ENCODE measurements at places on chromosomes 6 and 20.
A peak's percentile ranks its signal among the peaks of the same experiment; 100 is the strongest.

- DNase-seq, result no peak
Observed at GRCh38 chr6:132165677-132166076, 214.5 kb upstream of the CCN2 start.

GRCh38 chr6:106452628-106453027, 92.1 kb downstream of the CRYBG1 start:
- peak; percentile 28 for DNase-seq

DNA sequence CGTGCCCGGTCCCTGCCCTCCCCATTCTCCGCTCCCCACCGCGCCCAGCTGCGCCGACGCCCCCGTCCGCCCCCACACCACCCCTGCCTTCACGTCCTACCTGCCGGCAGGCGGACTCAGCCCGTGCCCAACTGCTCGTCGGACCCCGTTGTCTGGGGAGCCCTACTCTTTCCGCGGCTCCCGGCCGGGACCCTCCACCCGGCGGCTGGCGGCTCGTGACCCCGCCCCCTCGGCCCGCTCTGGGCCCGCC, at the start of gene SERAC1:
Gene SERAC1 (minus strand): TSS at position 223 of the 250 bp plus-strand sequence. CDS start 9,899 bp downstream, outside the sequence.
- DNase-seq, result no peak

GRCh38 chr6:80472271-80472670, 365.8 kb downstream of the BCKDHB start:
- peak; percentile 28 for DNase-seq

GRCh38 chr6:167573461-167574215, 248.8 kb downstream of the TTLL2 start:
- DNase-seq, result no peak

DNA sequence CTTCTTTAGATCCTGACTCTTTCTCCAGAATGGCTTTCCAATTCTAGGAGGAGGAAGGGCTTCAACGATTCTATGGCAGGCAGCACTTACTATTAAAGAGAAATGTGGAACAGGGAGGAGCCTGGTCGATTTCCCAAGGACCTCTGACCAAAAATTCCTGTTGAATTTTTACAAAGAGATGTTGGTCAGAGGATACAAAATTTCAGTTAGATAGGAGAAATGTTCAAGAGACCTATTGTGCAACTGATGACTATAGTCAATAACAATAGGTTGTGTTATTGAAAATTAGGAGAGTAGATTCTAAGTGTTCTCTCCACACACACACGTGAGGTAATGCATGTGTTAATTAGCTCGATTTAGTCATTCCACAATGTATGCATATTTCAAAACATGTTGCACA, 130.1 kb upstream of the TNFAIP3 start:
- no peak for DNase-seq

DNA sequence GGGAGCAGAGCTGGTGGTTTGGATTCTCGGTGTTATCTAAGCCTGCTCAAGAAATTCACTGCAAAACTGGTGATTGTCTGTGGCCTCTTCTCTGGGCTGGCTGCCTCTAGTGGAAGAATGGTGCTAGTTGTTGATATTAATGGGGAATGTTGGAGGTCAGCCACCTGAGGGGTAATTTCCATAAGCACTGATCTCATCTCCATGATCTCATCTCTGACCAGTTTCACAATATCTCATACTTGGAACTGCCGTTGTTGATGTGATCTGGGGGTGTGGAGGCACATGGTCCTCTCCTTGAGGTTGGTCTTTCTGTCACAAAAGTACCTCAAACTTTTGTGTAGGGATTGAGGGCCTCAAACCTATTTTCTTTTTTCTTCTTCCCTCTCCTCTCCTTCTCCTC, 102.6 kb downstream of the CD109 start:
- peak; percentile 91 for DNase-seq

- DNase-seq, result no peak
Observed at GRCh38 chr6:16857969-16858592, 96.8 kb upstream of the ATXN1 start.

DNA sequence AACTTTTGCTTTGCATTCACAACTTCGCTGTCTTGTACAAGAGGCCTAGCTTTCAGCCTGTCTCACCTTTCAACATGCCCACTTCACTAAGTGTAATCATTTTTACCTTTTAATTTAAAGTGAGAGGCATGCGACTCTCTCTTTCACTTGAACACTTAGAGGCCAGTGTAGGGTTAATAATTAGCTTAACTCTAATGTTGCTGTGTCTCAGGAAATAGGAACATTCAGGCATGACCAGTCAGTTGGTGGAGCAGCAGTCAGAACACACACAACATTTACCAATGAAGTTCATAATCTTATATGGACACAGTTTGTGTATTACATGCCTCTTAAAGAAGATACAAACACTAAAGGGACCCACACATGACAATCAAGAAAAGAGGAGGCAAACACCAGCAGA, 47.6 kb downstream of the HTR1B start:
- DNase-seq, result no peak

GRCh38 chr6:87705070-87705691, 3.1 kb upstream of the AKIRIN2 start:
- DNase-seq, result no peak

DNA sequence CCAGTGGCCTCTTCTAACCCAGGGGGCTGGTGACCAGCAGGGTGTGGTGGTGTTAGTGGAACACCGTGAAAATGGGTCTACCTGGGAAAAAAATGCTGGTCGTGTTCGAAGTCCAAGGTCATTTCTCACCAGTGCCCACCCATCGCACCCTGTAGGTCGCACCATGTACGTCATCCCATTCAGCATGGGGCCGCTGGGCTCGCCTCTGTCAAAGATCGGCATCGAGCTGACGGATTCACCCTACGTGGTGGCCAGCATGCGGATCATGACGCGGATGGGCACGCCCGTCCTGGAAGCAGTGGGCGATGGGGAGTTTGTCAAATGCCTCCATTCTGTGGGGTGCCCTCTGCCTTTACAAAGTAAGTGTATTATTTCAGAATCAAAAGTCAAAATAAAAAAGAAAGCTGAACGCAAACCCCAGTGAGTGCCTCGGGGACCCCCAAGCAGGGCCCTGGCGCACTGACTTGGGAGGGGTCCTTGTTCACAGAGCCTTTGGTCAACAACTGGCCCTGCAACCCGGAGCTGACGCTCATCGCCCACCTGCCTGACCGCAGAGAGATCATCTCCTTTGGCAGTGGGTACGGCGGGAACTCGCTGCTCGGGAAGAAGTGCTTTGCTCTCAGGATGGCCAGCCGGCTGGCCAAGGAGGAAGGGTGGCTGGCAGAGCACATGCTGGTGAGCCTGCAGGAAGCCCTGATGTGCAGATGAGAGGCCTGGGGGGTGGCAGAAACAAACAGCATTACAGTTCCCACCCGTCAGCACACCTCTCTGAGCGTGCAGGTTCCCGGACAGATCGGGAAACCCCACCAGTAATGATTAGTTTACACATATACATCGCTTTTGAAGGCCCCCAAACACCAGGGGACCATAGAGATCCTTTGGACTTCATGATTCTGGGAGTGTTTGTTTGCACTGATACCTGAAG, 1.9 kb downstream of the PCK1 start:
- no peak for DNase-seq

DNA sequence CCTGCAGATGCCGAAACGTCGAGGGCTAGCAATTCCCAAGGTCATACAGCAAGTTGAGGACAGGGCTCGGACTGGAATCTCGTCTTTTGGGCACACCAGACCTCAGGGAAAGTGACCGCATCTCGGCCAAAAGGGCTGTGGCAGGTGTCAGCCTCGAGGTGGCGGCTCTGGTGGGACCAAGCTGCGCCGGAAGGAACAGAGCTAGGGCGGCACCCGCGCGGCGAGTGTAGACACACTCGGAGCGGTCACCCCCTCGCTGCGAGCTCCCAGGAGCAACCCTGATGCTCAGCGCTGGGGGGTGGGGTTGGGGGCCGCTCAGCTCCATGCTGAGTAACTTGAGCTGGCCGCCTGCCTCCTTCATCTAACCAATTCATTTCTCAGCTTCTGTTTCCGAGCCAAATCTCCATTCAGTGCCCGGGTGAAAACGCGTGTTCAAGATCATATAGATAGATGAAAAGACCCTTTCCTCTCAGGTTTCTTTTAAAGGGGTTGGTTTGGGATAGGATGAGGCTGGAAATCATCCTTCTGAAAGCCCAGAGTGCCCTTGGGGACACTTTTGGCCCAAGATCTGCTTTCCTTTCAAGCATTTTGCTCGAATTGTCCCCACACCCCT, 2.2 kb upstream of the TUBB2B start:
- DNase-seq, result peak; percentile 37

DNA sequence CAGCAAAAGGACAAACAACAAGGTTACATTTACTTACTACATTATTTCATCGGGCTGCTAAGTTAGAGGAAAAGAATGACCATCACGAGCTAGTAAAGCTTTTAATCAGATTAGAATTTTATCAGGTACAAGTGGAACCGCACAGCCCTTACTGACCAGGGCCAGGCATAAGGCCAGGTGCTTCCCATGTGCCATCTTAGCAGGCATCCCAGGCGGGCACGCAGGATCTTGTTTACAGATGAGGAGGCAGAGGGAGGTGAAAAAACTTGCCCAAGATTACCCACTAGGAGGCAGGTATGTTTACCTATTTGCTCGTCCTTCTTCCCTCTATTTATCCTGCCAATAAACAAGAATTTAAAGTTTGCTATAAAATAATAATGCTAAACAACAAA, 10.7 kb downstream of the EZR start:
- DNase-seq, result no peak

DNA sequence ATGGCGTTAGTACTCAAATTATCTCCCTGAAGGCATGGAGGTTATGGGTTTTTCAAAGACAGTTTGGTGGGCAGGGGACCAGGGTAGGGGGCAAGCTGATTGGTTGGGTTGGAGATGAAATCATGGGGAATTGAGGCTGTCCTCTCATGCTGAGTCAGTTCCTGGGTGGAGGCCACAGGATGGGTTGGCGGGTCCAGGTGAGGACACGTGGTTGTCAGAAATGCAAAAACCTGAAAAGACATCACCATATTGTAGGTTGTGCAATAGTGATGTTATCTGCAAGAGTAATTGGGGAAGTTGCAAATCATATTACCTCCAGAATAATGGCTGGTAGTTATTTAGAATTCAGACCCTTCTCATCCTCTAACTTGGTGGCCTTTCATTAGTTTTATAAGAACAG, 30.1 kb downstream of the GPX6 start:
- no peak for DNase-seq

DNA sequence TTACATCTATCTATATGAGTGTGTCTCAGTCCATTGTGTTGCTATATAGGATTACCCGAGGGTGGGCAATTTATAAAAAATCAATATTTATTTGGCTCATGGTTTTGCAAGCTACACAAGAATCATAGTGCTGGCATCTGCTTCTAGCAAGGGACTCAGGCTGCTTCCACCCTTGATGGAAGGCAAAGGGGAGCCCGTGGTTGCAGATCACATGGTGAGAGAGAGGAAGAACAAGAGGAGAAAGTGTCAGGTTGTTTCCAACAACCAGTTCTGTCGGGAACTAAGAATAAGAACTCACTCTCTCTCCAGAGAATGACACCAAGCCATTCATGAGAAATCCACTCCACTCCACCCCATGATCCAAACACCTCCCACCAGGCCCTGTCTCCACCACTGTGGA, 48.2 kb upstream of the TENT5A start:
- no peak for DNase-seq

DNA sequence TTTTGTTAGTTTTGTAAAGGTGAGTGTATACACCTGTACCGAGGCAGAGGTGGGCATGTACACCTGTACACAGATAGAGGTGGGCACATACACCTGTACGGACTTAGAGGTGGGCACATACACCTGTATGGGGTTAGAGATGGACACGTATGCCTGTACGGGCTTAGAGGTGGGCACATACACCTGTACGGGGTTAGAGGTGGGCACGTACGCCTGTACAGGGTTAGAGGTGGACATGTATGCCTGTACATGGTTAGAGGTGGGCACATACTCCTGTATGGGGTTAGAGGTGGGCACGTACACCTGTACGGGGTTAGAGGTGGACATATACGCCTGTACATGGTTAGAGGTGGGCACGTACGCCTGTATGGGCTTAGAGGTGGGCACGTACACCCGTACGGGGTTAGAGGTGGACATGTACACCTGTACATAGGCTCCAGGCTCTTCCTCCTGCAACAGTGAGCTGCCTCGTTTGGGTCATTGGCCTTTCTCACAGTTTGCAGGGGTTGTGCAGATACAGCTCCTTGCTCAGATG, 63.7 kb downstream of the PHACTR3 start:
- DNase-seq, result no peak

DNA sequence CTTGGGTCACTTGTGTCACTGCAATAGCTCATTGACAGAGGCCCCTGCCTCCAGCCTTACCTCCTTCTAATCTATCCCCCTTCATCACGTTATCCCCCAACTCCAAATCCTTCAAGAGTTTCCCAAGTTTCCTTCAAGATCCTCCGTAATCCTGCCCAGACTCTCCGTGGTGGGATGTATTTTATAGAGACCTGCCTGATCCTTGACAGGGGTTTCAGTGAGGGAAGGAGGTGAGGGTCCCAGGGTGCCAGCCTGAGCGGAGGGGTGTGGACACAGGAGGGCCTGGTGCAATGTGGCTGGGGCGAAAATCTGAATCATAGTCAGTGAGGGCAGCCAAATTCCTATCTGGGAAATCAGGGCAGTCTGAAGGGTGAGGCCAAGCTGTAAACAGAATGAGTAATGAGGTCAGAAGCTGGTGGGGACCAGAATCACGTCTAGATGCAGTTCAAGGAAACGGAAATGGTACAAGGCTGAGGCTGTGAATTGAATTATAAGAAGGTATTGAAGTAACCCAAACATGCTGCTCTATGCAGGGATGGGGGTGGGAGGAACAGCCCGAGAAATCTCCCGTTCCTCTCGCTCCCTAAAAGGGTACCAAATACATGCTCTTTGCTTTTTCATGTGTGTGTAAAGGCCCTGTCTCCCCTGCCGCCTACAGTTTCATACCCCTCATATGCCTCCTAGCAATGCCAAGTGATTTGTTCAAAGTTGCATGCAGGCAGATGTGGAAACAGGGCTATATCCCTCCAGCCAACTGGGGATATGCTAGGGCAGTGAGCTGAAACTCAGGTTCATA, 35.4 kb upstream of the PIM1 start:
- peak; percentile 96 for DNase-seq
